ENCODE measurements at places on chromosomes 3 and 15.

DNA sequence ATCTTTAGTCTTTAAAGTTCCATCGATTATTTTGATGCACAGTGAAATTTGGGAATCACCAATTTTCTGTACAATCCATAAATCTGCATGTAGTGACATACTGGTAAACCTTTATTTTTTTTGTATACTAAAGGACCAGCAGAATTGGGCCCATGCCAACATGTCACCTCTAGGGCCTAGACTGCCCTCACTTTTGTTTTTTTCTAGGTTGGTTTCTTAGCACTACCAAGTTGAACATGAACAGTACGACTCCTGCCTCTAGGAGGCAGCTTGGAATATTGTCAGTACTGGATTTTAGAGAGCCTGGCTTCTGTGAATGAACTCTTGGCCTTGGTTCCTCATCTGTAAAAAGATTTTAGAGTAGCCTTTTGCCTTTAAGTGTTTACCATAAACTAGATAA, 32.3 kb downstream of the NKIRAS1 start:
- DNase-seq = no peak

- DNase-seq = no peak
Measured at GRCh38 chr15:72912121-72912520, 128.6 kb upstream of the ADPGK start.

DNA sequence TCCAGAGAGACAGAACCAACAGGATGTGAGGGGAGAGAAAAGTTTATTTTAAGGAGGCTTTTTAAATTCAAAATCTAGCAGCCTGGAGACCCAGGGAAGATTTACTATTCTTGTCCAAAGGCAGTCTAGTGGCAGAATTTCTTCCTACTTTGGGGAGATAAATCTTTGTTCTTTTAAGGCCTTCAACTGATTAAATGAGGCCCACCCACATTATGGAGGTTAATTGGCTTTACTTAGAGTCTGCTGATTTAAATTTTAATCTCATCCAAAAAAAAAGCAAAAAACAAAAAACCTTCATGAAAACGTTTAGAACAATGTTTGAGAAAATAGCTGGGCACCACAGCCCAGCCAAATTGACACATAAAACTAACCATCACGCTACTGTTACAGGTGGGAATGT, 41.3 kb downstream of the TMOD3 start:
- no peak for DNase-seq

DNA sequence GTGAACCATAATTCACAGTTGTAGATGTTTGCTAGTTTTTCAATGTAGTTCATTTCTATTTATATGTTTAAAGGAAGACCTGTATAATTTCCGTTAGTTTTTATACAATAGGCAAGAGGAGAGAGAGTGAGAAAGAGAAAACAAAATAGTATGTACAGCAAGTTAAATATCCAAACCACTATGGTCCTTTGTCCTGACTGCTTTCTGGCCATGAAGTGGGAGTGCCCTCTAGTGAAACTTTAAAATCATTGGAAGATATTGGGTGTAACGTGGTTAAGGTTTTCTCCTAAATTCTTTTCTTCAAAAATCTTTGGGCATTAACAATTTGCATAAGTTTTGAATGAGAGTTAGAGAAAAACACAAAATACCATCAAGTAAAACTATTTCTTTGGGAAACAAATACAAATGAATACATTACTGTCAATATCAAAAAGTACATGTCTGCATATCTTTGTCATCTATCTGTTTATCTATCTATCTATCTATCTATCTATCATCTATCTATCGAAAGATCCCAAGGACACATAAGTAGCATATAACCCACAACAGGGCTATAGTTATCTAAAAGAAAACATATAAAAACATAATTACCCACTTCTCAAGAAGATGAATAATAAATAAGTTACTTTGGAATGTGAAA, 534.6 kb upstream of the ATP11B start:
- DNase-seq = peak; percentile 9

GRCh38 chr3:141699324-141699723, 38.8 kb upstream of the RNF7 start:
- no peak for DNase-seq

- DNase-seq = no peak
Measured at GRCh38 chr3:113096188-113096892, 105.6 kb downstream of the GTPBP8 start.

Data from NCI-H1694 (cell line).